ENCODE measurements at places on chromosomes 7 and 10.
A peak's percentile ranks its signal among the peaks of the same experiment; 100 is the strongest.

GRCh38 chr7:146321301-146321700, 204.7 kb downstream of the CNTNAP2 start:
- no peak for DNase-seq

DNA sequence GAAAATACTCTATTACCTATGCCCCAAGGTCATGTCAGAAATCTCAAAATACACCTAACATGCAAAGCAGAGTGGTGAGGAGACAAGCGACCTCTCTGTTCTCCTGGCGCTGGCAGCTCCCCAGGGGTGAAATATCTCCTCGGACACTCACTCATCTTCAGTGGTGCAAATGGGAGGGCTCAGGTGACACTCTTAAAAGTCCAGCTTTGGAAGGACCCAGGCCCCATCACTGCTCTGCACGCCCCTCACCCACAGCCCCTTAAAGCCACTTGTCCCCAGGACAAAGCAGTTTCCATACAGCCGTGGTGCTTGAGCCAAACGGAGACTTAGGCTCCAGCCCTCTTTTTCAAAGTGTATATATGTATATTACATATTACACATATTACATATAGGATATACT, 12.4 kb downstream of the PRKAG2 start:
- no peak for DNase-seq

GRCh38 chr7:38291117-38291647, 17.7 kb upstream of the TARP start:
- DNase-seq: no peak

DNA sequence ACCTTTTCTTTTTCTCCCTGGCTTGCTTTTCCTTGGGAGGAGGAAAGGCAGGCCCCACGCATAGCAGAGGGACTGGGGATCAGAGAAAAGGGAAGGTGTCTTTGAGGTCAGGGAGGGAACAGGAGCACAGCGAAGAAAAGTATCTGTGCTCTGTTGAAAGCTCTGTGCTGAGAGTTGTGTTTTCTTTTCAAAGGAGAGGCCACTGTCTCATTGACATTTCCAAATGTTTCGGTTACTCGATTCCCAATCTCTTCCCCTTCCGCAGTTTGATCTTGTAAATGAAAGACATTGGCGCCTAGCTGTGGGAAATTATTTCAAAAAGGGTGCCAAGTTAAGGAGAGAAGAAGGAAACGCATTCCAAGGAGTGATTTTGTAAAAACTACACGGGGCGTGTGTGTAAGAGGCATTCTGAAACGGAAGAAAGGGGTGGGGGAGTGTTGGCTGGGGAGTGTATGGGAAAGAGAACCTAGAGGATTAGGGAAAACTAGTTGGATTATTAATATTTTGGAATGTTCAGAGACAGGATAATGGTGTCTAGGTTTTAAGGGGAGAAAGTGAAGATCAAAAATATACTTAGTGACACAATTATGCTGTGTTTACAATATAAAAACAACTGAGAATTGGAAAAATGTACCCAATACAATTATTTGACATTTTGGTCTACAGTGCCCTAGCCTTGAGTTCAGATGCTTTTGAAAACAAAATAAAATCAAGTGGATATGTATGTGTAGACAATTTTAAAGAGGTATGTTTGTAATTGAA, 708 bp downstream of the KLHDC10 start:
- no peak for DNase-seq

- no peak for DNase-seq
Observed at GRCh38 chr7:27991006-27991528, 189.5 kb downstream of the JAZF1 start.

DNA sequence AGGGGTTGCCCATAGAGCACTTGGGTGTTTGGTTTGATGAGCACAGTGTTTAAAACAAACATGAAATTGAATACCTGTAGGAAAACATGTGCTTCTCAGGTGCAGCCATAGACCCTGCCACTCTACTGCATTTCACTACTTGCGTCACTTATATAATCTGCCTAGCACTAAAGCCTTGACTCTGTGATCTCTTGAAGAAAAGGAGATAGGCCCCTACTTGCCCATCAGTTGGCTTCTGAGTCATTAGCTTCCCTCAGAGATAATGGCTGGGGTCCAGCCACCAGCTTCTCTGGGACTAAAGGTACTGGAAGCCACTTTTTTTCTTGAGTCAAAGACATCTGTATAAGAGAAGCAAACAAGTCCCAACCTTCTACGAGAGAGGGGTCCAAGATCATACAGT, 45.9 kb upstream of the BTRC start:
- no peak for DNase-seq

- no peak for DNase-seq
Observed at GRCh38 chr10:130403153-130404075, 267.2 kb downstream of the GLRX3 start.

- DNase-seq: no peak
Observed at GRCh38 chr7:47586925-47587324, 5.0 kb upstream of the TNS3 start.

- no peak for DNase-seq
Observed at GRCh38 chr10:121527690-121528089, 70.6 kb downstream of the FGFR2 start.

DNA sequence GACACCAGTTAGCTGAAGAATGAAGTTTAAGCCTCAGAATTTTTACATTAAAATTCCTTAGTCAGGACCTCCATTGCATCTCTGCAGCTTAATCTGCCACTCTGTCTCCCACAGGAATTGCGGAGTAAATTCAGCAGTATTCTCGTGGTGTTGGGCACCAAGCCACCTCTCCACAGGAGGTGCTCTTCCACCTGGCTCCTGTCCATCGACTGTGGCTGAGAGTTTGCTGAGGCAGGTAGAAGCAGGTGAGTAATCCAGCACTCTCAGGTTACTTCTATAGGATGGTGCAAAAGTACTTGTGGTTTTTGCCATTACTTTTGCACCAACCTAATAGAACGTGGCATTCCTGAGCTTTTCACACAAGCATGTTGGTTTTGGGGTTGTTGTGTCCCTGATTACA, 134.1 kb downstream of the GFRA1 start:
- no peak for DNase-seq

- no peak for DNase-seq
Observed at GRCh38 chr10:5681930-5682329, 2.7 kb upstream of the TASOR2 start.

GRCh38 chr10:77550378-77550777, 87.2 kb downstream of the KCNMA1 start:
- DNase-seq: no peak

GRCh38 chr7:151687523-151688235, 168.0 kb upstream of the RHEB start:
- peak; percentile 78 for DNase-seq

- no peak for DNase-seq
Observed at GRCh38 chr7:39709768-39710311, 86.5 kb downstream of the RALA start.

DNA sequence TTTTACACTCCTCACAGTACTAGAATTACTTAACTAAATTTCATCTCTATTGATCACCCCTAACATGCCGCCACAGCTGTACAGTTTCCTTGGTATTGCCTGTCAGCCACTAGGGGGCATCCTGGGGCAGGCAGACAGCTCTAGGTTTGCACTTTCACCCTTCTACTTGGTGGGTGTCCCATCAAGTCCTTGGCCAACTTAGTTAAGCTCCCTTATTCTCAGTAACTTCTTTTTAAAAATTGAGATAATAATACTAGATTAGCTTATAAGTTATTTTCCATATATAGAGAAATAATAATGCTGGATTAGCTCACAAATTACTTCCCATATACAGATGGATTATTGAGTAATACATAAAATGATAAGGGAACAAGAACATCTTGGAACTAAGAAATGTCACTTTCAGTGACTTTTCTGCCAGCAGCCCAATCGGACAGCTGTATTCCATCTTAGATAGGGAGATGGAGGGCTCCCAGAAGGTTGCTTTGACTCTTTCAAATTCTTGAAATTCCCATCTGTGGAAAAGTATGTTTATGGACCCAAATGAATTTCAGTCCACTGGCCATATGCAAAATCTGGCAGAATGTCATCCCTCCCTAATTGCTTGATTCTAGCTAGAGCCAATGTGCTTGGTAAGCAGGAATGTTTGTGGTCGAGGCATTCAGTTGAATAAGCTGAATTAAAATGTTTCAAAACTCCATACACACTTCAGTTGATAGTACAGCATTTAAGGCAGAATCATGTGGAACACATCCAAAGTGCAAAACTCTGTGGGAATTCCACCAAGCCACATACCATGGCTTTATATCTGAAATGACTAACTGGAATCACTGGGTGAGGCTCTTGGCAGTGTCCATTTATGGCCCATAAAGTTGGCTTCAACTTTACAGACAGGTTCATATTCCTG, 309.7 kb downstream of the CSTF2T start:
- DNase-seq: peak; percentile 33

DNA sequence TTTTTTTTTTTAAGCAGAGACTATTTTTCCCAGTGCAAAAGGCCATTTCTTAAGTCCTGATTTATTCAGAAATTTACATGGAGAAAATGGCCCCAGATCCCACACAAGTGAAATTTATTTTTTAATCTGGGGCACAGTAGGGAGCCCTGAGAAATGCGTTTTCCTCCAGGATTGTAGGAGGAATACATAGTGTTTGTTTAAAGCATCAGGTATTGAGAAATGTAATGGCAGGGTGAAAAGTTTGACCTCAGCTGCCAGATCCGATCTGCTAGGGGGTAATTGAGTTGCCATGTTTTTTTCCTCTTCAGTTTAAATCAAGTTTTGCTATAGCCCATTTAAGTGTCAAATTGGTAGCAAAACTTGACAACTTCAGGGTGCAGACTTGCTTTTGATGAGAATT, 110.0 kb downstream of the LRMDA start:
- DNase-seq: no peak

- DNase-seq: no peak
Observed at GRCh38 chr7:44768628-44769371, 20.2 kb downstream of the ZMIZ2 start.

GRCh38 chr10:75922435-75922834, 491.0 kb downstream of the LRMDA start:
- DNase-seq: no peak

DNA sequence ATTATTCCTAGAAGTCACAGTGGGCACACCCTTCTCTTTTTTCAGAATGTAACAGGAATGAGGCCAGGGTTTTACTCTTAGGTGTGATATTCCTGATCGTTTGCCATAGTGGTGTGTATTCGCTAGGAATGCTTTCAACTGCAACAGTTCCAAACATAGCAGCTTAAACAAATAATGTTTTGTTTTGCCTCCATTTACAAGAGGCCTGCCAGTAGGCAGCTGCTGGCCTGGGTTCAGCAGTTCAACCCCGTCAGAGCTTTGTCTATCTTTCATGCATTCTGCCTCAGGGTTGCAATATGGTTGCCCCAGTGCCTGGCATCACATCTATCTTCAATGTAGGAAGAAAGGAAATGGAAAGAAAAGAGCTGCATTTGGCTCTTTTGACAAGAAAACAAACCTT, 21.7 kb upstream of the RET start:
- DNase-seq: no peak

- DNase-seq: no peak
Observed at GRCh38 chr7:112788778-112789343, 1.3 kb downstream of the TMEM168 start.
